ENCODE measurements at places on chromosomes 1 and 21. TPM values are rescaled to one million over a fixed set of nuclear protein-coding genes. Genes with fewer than 3 reads are reported as not detected.

DNA sequence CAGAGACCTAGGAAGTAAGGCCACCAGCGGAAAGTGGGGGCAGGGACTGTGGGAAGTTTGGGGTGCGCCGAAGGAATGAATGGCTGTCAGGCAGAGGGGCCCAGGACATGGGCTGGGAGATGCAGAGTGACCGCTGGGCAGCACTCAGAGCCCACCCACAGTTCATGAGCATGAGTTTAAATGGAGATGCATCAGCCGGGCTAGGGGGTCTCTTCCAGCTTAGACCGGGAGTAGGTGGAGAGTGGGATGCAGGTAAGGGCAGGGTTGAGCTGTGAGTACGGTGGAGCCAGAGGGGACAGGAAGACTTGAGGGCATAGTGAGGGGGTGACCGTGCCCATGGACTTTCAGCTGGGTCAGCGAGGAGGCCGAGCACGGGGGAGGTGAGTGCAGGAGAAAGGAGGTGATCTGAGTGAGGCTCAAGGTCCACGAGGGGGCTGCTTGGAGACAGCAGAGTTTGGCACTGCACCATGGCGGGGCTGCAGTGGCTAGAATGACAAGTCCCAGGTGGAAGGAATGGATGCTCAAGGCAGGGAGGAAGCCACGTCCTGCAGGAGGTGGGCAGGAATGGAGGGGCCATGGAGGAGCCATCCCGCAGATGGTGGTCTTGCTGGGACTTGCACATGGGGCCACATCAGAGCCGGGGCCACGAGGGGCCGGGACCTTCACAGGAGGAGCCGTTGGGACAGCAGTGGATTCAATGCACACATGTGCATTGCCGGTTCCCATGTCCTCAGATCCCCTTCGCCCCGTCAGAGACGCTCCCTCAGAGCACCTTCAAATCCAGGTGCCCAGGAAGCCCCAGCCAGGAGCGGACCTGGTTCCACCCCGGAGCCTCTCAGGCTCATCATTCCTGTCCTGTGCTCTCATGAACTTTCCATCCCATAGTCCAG, 34.9 kb downstream of the UBASH3A start:
- no peak overlapping the region for H3K27ac ChIP-seq
- no peaks in the 10 kb centered on the region for H3K36me3 ChIP-seq
- no peak overlapping the region for H3K4me3 ChIP-seq
- peaks cover 13% of the 10 kb centered on the region for H3K27me3 ChIP-seq
- DNase-seq, result no peak

GRCh38 chr1:48105165-48105564, 108.0 kb upstream of the TRABD2B start:
- no peaks in the 10 kb centered on the region for H3K4me1 ChIP-seq
- H3K36me3 ChIP-seq, result no peaks in the 10 kb centered on the region
- no peak overlapping the region for H3K27ac ChIP-seq

GRCh38 chr1:66373157-66373591, 160.8 kb upstream of the SGIP1 start:
- no peaks in the 10 kb centered on the region for H3K27me3 ChIP-seq
- peaks cover 51% of the 10 kb centered on the region for H3K36me3 ChIP-seq
- DNase-seq, result no peak
- H3K4me3 ChIP-seq, result no peak overlapping the region

The RXFP4 gene
- total RNA-seq, result not detected

DNA sequence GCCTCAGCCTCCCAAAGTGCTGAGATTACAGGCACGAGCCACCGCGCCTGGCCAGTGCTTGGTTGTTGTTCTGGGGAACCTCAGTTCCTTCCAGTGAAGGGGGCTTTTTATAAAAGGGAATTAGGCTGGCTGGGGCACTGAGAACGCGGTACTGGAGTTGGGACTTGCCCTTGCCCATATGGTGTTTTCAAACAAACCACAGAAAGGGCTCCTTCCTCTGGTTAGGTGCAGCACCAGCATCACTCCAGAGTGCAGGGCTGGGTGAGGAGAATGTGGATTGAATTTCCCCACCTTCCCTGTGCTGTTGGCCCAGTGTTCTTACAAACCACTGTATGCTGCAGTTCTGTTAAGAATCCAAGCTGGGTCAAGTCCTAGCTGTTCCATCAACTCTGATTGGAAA, 5.3 kb downstream of the MAN1C1 start:
- H3K4me3 ChIP-seq, result no peak overlapping the region
- DNase-seq, result peak; percentile 57
- H3K27me3 ChIP-seq, result peaks cover 31% of the 10 kb centered on the region
- H3K27ac ChIP-seq, result no peak overlapping the region

DNA sequence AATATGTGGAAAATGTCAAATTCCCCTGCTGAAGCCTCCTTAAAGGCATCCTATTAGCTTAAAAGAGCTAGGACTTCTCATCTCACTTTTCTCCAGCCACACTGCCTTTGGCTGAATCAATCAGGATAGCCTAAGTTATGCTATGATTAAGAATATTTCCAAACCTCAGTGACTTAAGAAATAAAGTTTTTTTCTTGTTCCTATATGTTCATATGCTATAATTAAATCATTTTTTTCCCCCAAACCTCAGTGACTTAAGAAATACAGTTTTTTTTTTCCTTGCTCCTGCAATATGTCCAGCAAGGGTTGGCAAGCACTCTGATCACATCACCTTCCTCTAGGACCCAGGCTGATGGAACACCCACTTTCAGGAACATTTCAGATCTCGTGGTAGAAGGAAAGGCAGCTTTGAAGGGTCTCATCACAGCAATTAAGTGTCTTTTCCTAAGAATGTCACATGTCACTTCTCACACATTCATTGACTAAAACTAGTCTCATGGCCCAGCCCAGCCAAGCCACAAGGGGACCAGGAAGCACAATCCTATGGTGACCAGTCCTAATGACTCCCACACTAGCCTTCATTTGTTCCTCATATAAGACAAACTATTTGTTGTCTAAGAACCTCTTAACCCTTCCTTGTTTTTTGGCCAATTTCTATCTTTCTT, 6.3 kb upstream of the JUN start:
- no peak overlapping the region for H3K4me3 ChIP-seq
- no peak for DNase-seq
- H3K27ac ChIP-seq, result no peak overlapping the region
- H3K27me3 ChIP-seq, result no peaks in the 10 kb centered on the region
- H3K4me1 ChIP-seq, result peaks cover 27% of the 10 kb centered on the region

The AUNIP gene
- 1.3 TPM for total RNA-seq

DNA sequence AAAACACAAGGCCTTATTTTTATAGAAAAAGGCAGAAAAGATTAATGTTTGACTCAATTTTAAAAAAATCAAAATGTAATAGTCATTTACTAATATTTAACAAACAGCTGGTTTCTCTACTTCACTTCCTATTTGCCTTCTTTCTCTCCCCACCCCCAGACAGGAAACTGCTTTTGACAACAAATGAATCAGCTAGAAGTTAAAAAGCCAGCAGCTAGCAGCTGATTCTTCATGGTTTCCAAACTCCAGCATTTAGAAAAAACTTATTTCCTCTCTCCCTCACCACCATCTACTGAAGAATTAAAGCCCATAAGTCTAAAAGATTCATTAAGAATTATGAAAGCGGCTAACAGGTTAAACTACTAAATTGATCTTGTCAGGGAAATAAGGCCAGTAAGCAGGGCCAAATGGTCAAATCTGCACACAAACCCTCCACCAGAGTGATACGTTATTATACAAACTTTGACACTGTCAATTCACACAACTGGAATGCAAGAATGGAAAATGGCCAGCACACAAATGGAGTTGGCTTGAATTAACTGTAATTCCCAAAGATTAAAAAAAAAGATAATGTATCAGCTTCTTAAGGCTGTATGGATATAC, 4.0 kb downstream of the WDR26 start:
- DNase-seq, result no peak
- peak overlapping the region; percentile 90 for H3K27ac ChIP-seq
- H3K4me1 ChIP-seq, result peaks cover 60% of the 10 kb centered on the region
- H3K4me3 ChIP-seq, result peak overlapping the region; percentile 68
- H3K36me3 ChIP-seq, result peaks cover 25% of the 10 kb centered on the region

DNA sequence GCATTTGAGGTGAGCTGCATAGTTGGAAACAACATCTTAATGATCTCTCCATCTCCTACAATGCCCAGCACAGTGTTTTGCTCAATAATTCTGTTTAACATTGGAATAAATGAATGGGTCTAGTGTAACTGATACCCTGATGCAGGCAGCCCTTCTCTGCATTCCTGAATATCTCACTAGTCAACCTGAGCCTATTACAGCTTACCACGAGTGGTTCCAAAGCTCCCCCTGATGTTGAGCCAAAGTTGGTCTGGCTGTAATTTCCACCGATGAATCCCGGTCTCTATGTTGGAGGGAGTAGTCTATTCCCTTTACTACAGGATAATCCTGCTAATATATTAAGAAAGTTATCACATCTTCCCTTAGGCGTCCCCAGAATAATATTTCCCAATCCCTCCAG, 63.8 kb downstream of the ZBTB18 start:
- no peaks in the 10 kb centered on the region for H3K36me3 ChIP-seq
- H3K4me3 ChIP-seq, result no peak overlapping the region
- peaks cover 44% of the 10 kb centered on the region for H3K4me1 ChIP-seq
- H3K27me3 ChIP-seq, result no peaks in the 10 kb centered on the region

GRCh38 chr1:173871500-173871899, 3.3 kb downstream of the ZBTB37 start:
- H3K4me1 ChIP-seq, result peaks cover 24% of the 10 kb centered on the region
- no peaks in the 10 kb centered on the region for H3K27me3 ChIP-seq
- no peak overlapping the region for H3K27ac ChIP-seq
- H3K36me3 ChIP-seq, result peaks cover 36% of the 10 kb centered on the region

DNA sequence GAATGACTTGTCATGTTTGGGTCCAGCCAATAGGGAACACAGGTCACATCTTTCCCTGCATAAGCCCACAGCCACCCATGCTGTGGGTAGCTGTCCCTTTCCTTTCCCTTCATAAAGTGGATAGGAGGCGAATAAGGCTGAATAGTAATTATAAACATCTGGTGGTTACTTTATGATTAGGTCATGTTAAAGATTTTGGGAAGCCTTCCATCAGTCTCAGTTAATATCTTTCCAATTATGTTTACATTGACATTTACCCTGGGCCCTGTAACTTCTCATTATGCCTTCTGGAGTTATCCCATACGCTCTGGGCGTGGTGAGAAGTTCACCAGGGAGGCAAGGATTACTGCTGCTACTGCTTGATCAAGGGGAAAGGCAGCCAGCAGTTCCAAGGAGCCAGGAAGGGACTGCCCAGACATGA, 197.2 kb downstream of the HLX start:
- no peak for DNase-seq
- H3K36me3 ChIP-seq, result no peaks in the 10 kb centered on the region
- H3K27ac ChIP-seq, result no peak overlapping the region
- H3K27me3 ChIP-seq, result peaks cover 14% of the 10 kb centered on the region
- H3K4me3 ChIP-seq, result no peak overlapping the region
- no peaks in the 10 kb centered on the region for H3K4me1 ChIP-seq

DNA sequence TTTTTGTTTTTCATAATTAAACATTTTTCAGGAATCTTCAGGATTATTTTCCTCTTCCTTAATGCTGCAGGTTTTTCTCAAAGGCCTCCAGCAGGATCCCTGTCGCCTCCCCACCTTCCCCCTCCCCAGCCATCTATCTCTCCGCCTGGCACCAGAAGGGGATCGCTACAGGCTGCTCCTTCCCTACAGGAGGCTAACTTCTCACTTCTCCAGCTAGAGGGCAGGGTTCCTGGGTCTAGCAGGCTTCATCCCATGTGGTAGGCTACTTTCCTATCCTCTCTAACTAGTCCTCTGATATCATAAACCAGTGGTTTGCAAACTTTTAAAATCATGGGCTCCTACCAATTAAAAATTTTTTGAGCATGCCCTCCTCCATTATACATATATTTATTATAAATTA, 104.1 kb downstream of the KCNN3 start:
- no peak for DNase-seq
- H3K4me1 ChIP-seq, result peaks cover 13% of the 10 kb centered on the region
- no peak overlapping the region for H3K4me3 ChIP-seq
- no peaks in the 10 kb centered on the region for H3K36me3 ChIP-seq
- H3K27me3 ChIP-seq, result peaks cover 49% of the 10 kb centered on the region

DNA sequence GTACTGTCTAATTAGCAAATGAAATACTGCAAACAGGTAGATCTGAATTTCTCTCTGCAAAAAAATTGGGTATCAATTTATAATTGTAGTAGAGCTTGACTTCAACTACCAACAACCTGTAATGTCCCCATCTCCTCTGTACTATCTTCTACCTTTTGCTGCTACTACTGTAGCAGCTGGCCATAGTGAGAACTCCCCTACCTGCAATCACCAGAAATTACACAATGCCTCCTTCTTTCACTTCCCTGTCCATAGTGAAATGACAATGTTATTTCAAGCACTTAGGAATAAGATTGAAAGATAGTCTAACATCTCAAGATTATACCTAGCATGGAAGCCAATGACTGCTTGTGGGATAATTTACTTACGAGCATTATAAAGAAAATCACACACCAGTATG, 100.4 kb downstream of the ACBD6 start:
- no peaks in the 10 kb centered on the region for H3K4me1 ChIP-seq
- no peak overlapping the region for H3K27ac ChIP-seq
- no peak overlapping the region for H3K4me3 ChIP-seq
- no peaks in the 10 kb centered on the region for H3K27me3 ChIP-seq

DNA sequence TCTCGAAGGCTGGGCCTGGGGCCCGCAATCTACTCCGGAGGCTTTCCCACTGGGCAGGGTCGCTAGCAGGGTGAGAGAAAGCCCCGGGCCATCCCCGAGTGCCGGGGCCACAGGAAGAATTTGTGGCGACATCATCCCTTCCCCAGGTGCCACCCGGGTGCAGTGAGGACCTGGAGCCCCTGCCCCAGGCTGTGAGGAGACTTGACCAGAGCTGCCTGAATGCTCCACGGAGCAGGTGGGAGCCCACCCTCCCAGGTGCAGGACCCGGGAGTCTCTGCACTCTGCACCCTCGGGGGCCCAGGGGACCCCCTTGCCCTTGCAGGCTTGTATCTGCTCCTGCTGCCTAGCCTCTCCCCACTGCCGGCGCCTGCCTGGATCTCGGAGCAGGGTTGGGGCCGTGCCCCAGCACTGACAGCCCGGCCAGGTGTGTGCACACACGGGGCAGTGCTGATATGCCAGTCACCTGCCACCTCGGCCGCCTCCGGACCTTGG, 67.5 kb upstream of the RGS7 start:
- peak overlapping the region; percentile 81 for H3K27ac ChIP-seq
- peaks cover 42% of the 10 kb centered on the region for H3K4me1 ChIP-seq
- peaks cover 19% of the 10 kb centered on the region for H3K36me3 ChIP-seq
- no peaks in the 10 kb centered on the region for H3K27me3 ChIP-seq
- no peak for DNase-seq
- H3K4me3 ChIP-seq, result peak overlapping the region; percentile 80

The HMGCS2 gene
- not detected for total RNA-seq

- peaks cover 89% of the 10 kb centered on the region for H3K27me3 ChIP-seq
- no peak overlapping the region for H3K27ac ChIP-seq
- H3K4me3 ChIP-seq, result no peak overlapping the region
- no peaks in the 10 kb centered on the region for H3K36me3 ChIP-seq
- peaks cover 14% of the 10 kb centered on the region for H3K4me1 ChIP-seq
Measured at GRCh38 chr1:46492871-46493270, 3.2 kb downstream of the DMBX1 start.

DNA sequence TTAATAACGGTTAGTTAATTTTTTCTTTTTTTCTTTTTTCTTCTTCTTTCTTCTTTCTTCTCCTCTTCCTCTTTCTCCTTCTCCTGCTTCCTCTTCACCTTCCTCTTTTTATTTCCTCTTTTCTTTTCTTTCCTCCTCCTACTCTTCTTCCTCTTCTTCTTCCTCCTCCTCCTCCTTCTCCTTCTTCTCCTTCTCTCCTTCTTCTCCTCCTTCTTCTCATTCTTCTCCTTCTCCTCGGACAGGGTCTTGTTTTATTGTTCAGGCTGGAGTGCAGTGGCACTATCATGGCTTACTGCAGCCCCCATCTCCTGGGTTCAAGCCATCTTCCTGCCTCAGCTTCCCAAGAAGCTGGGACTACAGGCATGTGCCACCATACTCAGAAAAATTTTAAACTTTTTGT, 13.4 kb upstream of the ACBD3 start:
- H3K4me3 ChIP-seq, result no peak overlapping the region
- H3K4me1 ChIP-seq, result no peaks in the 10 kb centered on the region
- H3K27me3 ChIP-seq, result peaks cover 30% of the 10 kb centered on the region
- DNase-seq, result no peak
- no peak overlapping the region for H3K27ac ChIP-seq

The RAB7B gene
- 0.78 TPM for total RNA-seq

All from osteocyte (in vitro differentiated cells).